NCI-H510A (cell line): ENCODE measurements at places on chromosomes 12 and 14.

DNA sequence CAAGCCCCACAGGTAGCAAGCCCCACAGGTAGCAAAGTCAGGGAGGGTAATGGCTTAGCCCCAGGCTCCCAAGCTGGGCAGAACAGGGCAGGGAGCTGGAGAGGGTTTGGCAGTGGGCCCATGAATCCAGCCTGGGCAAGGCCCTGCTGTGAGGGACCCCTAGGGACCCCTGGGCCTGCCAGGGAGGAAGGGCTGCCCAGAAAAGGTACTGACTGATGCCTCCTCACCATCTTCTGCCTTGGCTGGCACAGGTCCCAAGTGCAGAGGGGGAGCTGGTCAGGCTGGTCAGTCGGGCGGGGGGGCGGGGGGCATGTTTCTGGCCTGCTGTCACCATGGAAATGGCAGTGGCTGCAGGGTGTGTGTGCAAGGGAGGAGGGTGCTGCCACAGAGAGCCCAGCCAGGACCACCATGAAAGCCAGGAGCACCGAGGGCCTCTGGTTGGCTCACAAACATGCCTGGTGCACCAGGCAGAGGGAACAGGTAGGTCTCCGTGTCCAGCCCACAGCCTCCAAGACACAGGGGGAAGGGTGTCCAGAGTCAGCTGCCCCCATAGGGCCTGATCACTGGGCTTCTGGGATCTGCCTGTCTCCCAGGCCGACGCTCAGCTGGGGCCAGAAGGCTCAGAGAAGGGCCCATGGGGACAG, 1.5 kb upstream of the CRIP2 start:
- DNase-seq: no peak

DNA sequence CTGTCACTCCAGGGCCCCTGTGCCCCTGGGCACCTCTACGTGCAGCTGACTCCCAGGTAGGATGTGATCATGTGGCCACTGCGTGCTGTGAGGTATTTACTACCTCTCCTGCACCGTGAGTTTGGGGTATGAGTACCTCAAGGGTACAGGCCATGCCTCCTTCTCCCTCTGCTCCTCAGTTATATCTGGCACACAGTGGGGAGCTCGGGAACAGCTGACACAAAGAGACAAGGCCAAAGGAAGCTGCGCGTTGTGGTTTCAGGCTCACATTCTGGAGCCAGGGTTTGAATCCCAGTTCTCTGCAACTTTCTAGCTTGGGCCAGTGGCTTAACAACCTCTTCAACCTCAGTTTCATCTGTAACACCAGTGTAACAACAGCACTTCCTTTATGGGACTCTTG, 7.8 kb upstream of the SLC6A12 start:
- no peak for DNase-seq

DNA sequence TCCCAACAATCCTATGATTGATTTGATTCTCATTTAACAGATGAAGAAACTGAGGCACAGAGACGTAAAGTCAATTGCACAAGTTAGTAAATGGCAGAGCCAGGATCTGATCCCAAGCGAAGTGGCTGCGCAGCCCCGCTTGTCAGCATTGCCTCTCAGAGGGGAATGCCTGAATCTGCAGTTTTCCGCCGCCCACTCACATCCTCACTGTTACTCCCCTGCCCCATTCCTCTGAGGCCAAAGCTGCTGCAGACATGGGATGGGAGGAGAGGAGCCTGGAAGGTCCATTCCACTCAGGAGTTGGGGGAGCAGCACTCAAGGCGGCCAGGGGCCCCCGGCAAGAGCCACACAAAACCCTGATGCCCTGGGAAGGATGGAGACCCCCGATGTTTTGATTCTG, 1.0 kb downstream of the NRIP2 start:
- no peak for DNase-seq

GRCh38 chr14:97296176-97296575, 499.0 kb downstream of the VRK1 start:
- DNase-seq: no peak

DNA sequence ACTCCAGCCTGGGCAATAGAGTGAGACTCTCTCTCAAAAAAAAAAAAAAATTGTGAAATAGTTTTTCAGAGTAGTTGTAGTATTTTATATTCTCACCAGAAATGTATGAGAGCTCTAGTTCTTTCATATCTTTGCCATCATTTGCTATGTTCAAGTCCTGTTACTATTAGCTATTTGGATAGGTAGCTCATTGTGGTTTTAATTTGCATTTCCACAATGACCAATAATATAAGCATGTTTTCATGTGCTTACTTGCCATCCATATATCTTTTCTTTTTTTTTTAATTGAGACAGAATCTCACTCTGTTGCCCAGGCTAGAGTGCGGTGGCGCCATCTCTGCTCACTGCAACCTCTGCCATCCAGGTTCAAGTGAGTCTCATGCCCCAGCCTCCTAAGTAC, 8.4 kb upstream of the RIPK3 start:
- DNase-seq: no peak

GRCh38 chr14:106318700-106319099, 792.3 kb downstream of the TMEM121 start:
- no peak for DNase-seq

GRCh38 chr14:90839024-90839888, 23.0 kb upstream of the TTC7B start:
- no peak for DNase-seq

DNA sequence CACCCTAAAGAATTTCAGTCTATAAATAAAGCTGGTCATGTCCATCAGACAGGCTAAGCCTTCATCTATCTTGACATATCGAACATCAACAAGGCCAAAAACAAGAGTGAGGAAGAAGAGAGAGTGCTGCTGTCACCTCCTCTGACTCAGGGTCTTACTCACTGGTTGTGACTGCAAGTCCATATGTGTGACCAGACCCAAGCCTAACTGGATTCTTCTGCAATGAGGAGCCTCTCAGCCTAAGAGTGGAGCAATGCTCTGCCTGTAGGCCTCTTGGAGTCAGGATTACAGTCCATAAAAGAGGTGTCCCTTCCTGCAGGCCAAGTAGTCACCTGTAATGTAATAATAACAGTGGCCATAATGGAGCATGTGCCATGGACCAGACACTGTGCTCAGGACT, 121.2 kb upstream of the SLC35F4 start:
- no peak for DNase-seq
